ENCODE measurements at places on chromosomes 1 and 21. TPM values are rescaled to one million over a fixed set of nuclear protein-coding genes. Genes with fewer than 3 reads are reported as not detected.

TNFRSF8 gene
- polyA plus RNA-seq: 0.25 TPM

EDN2 gene
- 0.51 TPM for polyA plus RNA-seq

PLA2G2D gene
- 0.18 TPM for polyA plus RNA-seq

HSD11B1 gene
- 0.31 TPM for polyA plus RNA-seq

MAP3K7CL gene
- polyA plus RNA-seq: 6.5 TPM

TTC22 gene
- polyA plus RNA-seq: 28.2 TPM

CENPL gene
- 7.0 TPM for polyA plus RNA-seq

DIRAS3 gene
- 6.0 TPM for polyA plus RNA-seq

ADCY10 gene
- polyA plus RNA-seq: 0.25 TPM

CDCA8 gene
- 10.1 TPM for polyA plus RNA-seq

CYP4A11 gene
- polyA plus RNA-seq: 0.13 TPM

ZBTB7B gene
- 45.1 TPM for polyA plus RNA-seq

SLAMF6 gene
- polyA plus RNA-seq: 1.6 TPM

HENMT1 gene
- 9.5 TPM for polyA plus RNA-seq

AADACL4 gene
- not detected for polyA plus RNA-seq

DNA sequence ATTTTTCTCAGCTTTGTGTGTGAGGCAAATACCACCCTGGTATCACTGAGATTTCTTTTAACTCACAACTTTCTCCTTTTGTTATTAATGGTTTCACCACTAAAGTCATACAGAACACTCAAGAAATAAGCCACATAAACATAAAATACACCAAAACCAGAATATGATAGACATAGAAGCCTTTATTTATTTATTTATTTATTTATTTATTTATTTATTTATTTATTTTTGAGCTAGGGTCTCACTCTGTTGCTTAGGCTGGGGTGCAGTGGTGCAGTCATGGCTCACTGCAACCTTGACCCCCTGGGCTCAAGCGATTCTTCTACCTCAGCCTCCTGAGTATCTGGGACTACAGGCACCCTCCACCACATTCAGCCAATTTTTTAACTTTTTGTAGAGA lies 12.5 kb downstream of the KRTAP8-1 start:
- no peak for DNase-seq

DNA sequence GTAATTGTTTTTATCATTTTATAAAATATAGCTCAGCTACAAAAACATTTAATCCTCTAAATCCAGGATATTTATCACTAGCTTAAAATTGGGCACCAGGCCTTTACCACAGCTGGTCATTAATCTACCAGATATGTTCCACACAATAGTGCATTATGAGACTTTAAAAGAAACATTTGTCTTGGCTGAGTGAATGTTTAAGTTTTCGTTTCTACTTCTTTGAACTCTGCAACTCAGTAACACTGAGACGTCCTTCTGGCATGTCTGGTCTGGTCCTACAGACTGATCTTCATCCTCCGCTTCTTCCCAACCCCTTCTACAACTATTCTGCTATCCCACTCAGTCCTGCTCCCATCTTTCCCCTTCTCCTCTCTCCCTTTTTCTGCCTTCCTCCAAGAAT lies 296.2 kb downstream of the NEGR1 start:
- DNase-seq: no peak

- no peak for DNase-seq
These were observed 345.4 kb upstream of the NR5A2 start for GRCh38 chr1:199682081-199682480.

- DNase-seq: no peak
These were observed 459.5 kb downstream of the PTPRU start for GRCh38 chr1:29695803-29696202.

- no peak for DNase-seq
These were observed at the start of gene ITGB2 for GRCh38 chr21:44920694-44921604. ITGB2 (minus strand) TSS chr21:44920899; CDS start chr21:44910782, 10,117 bp downstream.

DNA sequence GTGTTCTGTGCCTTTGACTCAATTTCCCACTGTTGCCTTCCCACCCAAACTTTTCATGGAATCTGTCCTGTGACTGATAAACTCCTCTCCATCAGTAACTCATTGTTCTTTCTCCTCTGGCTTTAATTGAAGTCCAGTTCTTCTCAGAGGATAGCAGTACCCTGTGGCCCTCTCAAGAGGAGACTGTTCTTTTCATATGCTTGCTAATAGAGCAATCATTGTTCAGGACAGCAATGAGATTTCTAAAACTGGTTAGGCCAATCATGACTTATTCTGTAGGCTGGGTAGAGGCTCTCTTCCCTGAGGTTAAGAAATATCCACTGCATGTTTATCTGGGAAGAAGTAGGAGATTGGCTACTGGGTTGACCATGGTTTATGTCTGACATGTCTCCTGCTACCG lies 98.8 kb downstream of the CHD1L start:
- DNase-seq: no peak

- no peak for DNase-seq
These were observed 9.2 kb upstream of the GRHL3 start for GRCh38 chr1:24309762-24310485.

GRCh38 chr1:239516579-239516978 lies 130.2 kb downstream of the CHRM3 start:
- no peak for DNase-seq

GRCh38 chr1:13935336-13935735 lies 235.3 kb downstream of the PRDM2 start:
- DNase-seq: no peak

- DNase-seq: no peak
These were observed 22.1 kb downstream of the S100A6 start for GRCh38 chr1:153513666-153514065.

GRCh38 chr1:153288634-153289275 lies 24.0 kb downstream of the PGLYRP3 start:
- DNase-seq: no peak

- DNase-seq: no peak
These were observed 41.9 kb upstream of the ELAVL4 start for GRCh38 chr1:50066806-50067205.

DNA sequence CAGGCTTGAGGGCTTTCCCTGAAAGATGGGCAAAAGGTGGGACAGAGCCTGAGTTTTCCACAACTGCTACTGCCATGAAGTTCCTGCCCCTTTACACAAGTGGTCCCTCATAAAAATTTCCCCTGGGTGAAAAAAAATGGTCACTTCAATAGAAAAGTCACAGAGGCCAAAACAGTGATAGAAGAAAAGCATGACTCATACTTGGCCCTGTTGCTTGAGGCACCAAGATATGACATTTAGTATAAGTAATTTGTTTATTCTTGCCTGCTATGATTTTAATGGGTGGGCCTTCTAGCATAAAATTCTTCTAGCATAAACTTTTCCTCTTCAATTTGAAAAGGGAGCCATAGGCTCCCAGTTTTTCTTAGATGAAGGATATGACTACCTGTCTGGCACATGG lies 280.2 kb downstream of the DPYD start:
- DNase-seq: no peak

DNA sequence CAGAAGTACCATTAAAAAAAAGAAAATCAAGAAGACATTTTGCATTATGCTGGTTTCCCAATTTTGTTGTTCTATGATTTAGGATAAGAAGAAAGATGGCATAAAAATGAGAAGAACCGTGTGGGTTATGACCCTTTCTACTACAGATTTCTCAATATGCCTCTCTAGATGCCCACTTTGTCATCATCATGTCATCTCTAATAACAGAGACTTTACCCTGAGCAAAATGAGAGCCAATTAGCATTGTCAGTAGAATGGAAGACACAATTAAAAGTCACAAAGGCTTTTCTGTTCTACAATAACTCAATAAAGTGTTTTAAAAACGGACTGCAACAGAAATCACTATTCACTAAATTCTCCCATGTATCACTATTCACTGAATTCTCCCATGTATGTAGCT lies 85.5 kb downstream of the RAB3GAP2 start:
- DNase-seq: no peak

- no peak for DNase-seq
These were observed 75.5 kb upstream of the IPO9 start for GRCh38 chr1:201753492-201753891.

GRCh38 chr1:203475012-203475981 lies at the start of gene PRELP:
PRELP (plus strand) TSS chr1:203475806; CDS start chr1:203483185, 7,379 bp downstream.
- peak; percentile 44 for DNase-seq

DNA sequence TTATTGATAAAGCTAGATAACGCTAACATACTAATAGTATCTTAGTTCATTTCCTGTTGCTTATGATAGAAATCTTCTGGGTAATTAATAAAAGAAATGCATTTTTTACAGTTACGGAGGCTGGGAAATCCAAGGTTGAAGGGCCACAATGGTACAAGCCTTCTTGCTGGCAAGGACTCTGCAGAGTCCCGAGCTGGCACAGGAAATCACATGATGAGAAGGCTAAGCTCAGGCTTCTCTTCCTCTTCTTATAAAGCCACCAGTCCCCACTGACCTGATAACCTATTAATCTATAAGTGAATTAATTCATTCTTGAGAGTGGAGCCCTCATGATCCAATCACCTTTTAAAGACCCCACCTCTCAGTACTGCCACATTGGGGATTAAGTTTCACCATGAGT lies 82.6 kb downstream of the GPR161 start:
- no peak for DNase-seq

DNA sequence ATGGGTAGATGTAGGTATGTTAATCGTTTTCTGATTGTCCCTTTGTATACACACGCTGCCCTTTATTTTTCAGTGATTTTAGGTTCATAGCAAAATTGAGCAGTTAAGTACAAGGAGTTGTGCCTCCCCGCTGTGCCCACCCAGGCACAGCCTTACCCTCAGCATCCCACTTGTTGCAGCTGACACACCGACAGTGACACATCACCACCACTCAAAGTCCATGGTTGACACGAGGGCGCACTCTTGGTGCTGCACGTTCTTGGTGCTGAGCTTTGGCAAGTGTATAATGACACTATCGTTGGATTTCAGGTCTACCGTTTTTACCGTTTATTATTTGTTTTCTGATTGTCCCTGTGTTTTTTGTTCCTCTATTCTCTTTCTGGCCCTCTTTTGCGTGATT lies 15.6 kb downstream of the C1orf159 start:
- DNase-seq: no peak

- no peak for DNase-seq
These were observed 83.7 kb upstream of the GCLM start for GRCh38 chr1:93992954-93993353.

- no peak for DNase-seq
These were observed 289.0 kb upstream of the VAMP3 start for GRCh38 chr1:7482077-7482476.

DNA sequence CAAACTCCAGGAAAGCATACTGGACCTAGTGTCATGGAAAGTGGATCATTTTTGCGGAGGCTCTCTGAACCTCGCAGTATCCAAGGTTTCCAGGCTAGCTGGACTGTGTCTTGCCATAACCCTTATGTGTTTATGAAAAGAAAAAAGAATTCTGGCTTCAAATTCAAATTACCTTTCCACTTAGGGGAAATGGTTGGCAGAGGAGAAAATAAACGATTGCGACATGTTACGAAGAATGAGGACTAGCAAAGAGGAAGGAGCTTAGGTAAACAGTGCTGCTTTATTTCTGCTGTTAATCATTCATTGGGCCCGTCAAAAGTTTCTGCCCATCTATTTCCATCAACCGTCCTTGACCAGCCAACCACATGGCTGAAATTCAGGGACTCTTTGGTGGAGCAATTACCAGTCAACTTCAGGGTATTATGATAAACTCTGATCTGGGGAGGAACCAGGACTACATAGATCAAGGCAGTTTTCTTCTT lies at the start of gene C4BPA:
Gene C4BPA, plus strand, starts transcription at position 342 of the 482 bp plus-strand sequence. CDS start 8,793 bp downstream, outside the sequence.
- DNase-seq: no peak

- DNase-seq: peak; percentile 47
These were observed 21.5 kb upstream of the LEFTY2 start for GRCh38 chr1:225962440-225962975.

DNA sequence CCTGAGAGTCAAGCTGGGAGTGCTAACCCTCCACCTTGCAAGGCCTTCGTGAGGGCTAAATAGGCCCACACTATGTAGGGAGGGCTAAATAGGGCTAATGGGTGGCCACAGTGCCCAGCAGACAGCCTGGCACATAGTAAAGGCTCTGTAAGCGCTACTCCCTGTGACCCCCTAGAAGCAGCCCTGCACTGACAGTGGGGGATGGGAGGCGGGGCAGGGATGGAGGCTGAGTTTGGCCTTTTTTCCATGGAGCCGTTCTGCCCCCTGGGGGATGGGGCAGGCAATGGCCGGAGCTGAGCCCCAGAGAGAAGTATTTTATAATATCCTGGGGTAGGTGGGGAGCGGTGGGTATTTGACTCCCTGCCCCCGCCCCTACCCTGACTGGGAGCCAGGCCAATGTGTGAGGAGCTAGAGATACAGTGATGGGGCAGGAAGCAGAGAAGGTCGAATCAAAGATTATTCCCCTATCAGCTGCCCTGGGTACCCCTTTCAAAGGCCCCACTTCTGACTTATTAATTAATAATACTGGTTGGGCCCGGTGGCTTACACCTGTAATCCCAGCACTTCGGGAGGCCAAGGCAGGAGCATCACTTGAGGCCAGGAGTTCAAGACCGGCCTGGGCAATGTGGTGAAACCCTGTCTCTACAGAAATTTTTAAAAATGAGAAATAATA lies 42.3 kb downstream of the LACTBL1 start:
- DNase-seq: no peak

- DNase-seq: no peak
These were observed 118.2 kb downstream of the COQ8A start for GRCh38 chr1:227058321-227058751.

GRCh38 chr1:160063176-160063575 lies 6.8 kb downstream of the KCNJ10 start:
- DNase-seq: no peak

- peak; percentile 89 for DNase-seq
These were observed 7.6 kb downstream of the EFHD2 start for GRCh38 chr1:15417059-15417934.

- peak; percentile 34 for DNase-seq
These were observed 30.3 kb downstream of the UBR4 start for GRCh38 chr1:19179597-19180264.

GRCh38 chr1:34618381-34618780 lies 136.5 kb upstream of the GJB5 start:
- no peak for DNase-seq

DNA sequence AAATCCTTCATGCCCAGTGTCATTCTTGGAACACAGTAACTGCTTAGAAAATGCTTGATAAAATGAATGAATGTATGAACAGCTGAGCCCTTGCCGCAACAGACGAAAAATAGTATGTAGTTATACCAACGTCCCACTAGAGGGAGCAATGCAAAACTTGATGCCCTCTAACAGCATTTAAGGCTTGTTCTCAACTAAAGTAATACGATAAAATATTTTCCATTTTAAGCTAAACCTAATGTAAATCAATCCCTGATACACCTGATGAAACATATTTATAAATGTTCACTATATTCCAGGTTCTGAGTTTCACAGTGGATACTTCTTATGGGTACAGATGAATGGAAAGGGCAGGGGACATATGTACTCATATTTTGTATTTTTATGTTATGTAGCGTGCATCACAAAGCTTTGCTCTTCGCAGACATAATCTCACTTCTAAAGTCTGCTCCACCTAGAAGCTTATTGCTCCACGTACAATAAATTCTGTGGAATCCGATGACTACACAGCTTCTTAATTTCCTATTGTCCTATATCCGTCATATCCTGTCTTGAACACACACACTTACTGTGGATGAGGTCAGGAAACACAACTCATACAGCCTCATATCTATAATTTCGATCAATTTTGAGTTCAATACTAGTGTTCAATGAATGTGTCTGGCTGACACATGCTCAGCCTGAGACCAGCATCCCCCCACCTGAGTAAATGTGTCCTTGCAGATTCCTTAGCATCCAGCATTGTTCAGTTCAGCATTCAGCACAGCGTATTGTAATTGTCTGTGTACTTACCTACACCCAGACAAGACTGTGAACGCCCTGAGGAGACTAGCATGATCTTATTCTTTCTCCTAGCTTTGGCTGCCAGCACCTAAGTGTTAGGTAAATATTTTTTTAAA lies 4.4 kb upstream of the UTP25 start:
- DNase-seq: peak; percentile 59
